ENCODE measurements at places on chromosomes 13 and 19.

- no peak for DNase-seq
Measured at GRCh38 chr19:34325181-34325580, 39.8 kb upstream of the GPI start.

GRCh38 chr13:101144808-101145419 is 271.4 kb downstream of the NALCN start:
- peak; percentile 16 for DNase-seq

DNA sequence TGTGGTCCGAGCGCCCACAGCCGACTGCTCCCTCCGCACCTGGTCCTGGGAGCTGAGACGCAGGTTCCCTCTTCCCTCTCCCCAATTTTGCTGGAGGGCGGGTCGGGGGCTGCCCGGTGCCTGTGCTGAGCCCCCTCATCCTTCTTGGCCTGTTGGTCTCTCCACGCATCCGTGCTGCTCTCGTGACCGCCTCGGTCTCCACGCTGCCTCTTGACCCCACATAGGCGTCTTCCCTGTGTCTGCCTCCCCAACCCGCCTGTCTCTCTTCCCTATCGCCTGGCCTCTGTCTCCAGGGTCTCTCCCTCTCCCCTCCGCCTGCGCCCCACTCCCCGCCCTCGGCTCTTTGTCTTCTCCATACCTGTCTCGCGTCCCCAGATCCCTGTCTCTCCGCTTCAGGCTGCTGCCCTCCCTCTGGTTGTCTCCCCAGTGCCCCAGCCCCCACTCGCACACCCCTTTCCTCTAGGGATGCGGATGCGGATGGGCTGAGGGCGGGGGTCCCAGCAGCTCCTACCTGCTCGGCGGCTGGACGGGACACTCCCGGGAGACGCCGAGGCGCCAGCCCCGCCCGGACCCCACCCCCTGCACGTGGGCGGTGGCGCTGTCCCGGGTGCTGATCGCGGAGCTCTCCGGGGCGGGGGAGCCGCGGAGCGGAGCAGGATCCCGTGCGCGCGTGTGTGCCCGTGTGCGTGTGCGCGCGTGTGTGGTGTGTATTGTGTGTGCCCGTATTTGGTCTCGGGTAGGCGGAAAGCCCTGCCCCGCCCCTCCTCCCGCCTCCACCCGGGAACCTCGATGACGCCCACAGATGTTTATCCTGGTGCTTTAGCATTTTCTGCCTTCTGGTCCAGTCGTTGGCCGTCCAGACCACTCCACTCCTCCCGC is at the start of gene SYT5:
Gene SYT5, minus strand, starts transcription at position 684 of the 879 bp plus-strand sequence. CDS start 1,248 bp downstream, outside the sequence.
- DNase-seq, result peak; percentile 48

- DNase-seq, result no peak
Measured at GRCh38 chr19:44925114-44925891, 10.9 kb downstream of the APOC1 start.

DNA sequence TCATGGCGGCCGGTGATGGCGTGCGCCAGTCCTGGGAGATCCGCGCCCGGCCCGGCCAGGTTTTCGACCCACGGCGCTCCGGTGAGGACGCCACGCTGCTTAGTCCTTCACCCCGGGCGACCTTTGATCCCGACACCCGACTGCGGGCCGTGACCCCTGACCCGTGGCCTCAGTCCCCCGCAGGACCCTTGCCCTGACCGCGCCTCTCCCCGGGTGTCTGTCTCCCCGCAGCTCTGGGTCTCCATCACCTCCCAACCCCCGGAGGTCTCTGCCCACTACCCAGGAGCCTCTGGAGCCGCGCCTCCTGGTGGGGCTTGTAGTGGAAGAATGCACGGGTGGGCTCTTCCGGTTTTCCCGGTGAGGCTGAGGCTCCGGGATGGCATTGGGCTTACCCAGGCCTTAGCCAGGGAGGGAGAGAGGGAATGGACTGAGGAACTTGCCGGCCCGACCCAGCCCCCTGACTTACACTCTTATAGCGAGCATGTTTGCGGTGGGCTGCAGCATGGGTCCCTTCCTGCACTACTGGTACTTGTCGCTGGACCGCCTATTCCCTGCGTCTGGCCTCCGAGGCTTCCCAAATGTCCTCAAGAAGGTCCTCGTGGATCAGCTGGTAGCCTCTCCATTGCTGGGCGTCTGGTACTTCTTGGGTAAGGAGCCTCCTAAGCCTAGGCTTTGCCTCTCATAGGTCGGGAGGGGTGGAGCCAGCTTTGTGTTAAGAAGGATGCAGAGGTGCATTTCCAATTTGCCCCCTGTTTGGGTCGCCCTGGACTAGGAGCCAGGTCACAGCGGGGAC is 566 bp downstream of the MPV17L2 start:
- DNase-seq, result no peak

DNA sequence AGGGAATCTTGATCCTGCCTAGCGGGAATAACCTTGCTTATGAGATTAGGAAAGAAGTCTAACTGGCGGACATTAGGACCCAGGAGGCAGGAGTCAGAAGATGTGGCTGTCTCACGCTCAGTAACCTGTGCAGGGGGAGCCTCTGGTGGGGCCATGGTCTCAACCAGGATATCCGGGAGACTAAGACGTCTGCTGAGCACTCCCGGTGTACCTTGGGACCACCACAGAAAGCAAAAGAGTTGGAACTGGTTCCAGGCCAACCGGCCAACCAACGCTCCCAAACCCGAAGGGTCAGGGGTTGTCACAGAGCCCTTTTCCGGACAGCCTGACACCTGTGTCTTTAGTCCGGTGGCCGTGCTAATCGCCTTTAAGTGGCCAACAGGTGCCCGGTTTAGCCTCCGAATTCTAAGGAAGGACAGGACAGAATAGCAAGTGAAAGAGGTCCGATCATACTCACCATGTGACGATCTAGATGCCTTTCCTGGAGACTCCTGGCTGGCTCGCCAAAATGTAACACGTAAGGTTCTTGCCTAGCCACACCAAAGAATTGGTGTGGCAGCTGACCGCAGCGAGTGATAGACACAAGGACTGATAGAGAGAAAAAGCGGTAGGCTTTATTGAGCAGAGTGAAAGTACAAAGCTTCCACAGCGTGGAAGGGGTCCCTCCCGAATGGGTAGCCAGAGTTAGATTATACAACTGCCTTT is 103.9 kb upstream of the DIAPH3 start:
- DNase-seq, result no peak

DNA sequence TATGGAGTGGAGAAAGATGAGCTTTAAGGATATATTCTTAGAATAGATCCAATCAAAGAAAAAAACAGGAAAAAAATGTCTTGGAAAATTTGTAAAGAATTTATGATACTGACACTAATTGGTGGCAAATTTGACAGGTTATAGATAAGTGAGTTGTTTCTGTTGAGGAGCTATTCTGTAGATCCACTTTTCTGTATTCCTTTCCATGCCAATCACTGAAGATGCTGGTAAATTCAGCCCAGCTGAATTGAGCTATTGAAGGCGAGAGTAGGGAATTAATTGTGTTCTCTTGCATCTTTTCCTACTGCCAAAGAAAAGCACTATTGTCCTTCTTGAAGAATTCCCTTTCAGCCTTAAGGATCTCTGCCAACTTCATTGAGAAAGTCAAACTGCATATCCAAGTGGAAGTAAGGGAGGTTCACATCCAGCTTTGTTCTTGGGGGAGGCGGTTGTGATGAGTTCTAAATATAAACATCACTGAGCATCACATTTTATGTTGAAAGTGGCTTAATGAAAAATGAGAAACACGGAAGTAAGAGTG is 113.1 kb downstream of the PCDH9 start:
- no peak for DNase-seq

DNA sequence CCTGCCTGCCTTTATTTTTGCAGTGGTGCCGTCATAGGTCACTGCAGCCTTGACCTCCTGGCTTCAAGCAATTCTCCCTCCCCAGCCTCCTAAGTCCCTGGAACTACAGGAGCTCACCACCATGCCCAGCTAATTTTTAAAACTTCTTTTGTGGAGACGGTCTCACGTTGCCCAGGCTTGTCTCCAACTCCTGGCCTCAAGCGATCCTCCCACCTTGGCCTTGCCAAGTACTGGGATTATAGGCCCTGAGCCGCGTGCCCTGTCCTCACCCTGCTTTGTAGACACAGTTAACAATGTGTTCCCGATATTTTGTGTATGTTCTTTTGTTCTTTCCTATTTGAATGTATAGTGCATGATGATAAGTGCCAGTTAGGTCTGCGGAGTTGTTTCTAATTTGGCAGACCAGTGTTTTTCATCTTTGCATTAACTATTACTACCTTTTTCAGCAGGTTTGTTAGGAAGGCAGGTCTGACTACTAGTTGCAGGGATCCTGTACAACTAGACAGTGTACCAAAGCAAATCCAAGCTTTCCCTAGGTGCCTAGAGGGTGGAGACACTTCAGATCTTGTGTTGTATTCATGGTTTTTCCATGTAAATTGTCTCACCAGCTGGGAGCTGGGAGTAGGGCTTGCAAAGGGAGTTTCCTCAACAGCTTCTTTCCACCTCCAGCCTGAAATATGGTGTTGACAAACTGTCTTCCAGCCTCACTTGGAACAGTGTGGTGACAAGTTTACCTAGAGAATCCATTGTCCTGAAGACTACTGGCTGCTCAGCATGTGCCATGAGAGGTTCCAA is 9.5 kb upstream of the WTIP start:
- no peak for DNase-seq

- DNase-seq, result no peak
Measured at GRCh38 chr13:67713571-67713970, 483.4 kb upstream of the PCDH9 start.

GRCh38 chr19:16922949-16923348 is 34.1 kb downstream of the F2RL3 start:
- DNase-seq, result no peak

- DNase-seq, result no peak
Measured at GRCh38 chr19:28502879-28503734, 709.8 kb downstream of the UQCRFS1 start.

GRCh38 chr13:77583581-77583980 is 48.1 kb downstream of the SCEL start:
- no peak for DNase-seq

DNA sequence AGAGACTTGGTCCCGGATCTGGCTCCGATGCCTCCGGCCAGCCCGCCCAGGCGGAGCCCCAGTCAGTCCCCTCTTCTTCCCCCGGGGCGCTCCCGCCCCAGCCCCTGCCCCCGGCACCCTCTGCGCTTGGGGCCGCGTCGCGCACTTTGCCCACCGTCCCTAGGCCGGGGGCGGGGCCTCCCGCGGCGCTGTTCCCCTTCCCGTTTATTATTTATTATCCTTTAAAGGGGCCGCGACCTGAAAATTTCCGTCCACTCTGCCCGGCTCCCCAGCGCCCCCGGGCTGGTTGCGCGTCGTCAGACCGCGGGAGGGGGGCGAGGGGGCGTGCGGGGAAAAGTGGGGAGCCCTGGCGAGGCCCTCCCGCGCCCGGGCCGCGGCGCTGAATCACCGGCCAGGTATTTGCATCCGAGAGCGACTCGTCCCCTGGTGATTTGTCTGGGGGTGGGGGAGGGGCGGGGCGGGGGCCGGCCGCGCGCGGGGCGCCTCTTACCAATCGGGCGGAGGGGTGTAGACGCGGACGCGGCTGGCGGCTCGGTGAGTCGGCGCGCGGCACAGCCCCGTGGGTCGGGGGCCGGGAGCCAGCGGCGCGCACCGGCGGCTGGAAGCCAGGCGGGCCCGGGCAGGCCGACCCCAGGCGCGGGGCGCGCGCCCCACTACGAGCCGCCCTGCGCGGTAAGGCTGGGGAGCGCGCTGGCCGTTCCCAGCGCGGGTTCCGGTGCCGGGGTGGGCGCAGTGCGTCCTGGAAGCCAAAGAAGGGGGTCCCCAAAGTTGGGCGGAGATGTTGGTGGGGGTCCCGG is at the start of gene ARID3A:
Gene ARID3A, plus strand, starts transcription at position 510 of the 797 bp plus-strand sequence. CDS start 3,494 bp downstream, outside the sequence.
- peak; percentile 62 for DNase-seq

GRCh38 chr19:34305221-34306083 is 51.1 kb downstream of the GARRE1 start:
- no peak for DNase-seq

DNA sequence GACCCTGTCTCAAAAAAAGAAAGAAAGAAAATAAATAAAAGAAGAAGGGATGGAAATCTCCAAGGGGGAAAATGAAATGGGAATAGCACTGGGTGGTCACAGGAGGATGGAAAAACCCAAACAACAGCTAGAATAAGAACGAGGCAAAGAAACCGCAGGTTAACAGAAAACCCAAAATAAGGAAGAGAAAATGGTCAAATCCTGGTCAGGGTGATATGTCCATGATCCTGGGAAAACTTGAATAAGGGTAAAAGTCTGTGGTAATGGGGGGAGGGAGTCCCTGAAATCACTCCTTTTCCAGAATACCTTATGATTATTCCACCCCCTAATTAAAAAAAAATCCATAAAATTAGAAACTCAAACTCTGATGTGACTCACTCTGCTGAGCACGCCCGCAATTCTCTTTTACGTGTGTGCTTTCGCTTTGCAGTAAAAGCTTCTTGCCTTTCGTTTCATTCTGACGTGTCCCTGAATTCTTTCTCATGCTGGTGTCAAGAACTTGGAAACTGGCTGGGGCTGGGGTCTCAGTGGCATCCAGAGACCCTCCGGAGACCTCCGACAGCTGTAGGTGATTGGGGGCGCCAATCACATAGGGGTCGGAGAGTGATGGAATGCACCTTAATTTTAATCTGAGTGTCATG is 4.3 kb upstream of the NAXD start:
- DNase-seq, result no peak

GRCh38 chr13:23621316-23621645 is 51.1 kb downstream of the TNFRSF19 start:
- DNase-seq, result no peak

DNA sequence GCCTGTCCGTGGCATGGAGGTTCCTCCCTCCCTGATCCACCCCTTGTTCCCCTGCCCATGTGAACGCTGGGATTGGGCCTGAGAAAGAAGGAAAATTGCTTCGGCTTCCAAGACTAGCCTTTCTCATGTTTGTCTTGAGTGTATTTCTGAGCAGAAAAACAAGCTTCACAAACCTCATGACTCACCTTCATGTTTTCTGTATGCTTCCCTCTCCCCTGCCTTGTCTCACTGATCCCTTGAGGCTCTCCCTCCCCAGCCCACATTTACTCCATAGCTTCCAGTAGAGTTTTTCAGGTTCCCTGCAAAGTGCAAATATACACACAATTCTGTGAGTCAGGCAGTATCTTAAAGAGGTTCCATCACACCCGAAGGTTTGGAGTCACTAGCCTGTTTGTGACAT is 572.4 kb downstream of the UQCRFS1 start:
- no peak for DNase-seq

DNA sequence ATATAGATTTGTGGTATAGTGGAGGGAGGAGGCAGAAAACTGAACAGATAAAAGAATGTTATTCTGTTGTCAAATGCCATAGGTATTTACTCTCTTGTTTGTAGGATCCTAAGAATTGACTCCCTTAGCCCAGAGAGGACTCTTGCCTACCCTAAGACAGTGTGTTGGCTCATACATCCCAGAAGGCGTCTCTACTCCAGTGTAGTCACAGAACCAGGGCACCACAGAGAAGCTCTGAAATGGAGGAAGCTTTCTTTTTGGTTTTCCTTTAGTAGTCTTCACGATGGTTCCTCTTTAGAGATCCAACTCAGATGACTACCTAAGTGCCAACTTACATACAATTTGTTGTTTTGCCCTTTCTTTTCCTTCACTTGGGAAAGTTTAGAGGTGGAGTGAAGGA is 14.0 kb downstream of the GPR183 start:
- no peak for DNase-seq

GRCh38 chr19:51439021-51439465 is 19.2 kb downstream of the SIGLEC8 start:
- no peak for DNase-seq

GRCh38 chr13:112685896-112686295 is 3.9 kb upstream of the ATP11A start:
- DNase-seq, result no peak
